Activated T-helper 2 cell treated with anti-CD3 and anti-CD28 coated beads, Interferon-gamma antibody, Interleukin-2, Interleukin-4, amounts not matched to agents 10 μg/mL and 5 μg/mL and 100 μg/mL, durations not matched to agents 14 hours and 24 hours and 36 hours (primary cell): ENCODE measurements at places on chromosomes 16 and 17.

GRCh38 chr17:61203671-61204131 is 195.9 kb upstream of the TBX2 start:
- no peak for DNase-seq

DNA sequence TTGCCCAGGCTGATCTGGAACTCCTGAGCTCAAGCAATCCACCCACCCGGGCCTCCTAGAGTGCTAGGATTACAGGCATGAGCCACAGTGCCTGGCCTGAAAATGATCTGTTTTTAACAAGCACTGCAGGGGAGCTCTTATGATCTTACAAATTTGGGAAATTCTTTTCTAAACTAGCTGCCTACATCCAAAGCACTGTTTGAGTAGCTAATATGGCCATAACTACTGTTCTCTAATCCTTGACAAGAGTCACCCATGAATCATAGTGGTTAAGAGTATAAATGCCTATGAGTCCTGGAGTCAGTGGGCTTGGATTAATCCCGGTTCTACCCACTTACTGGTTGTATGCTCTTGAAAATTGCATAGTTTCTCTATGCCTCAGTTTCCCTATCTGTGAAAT is 1.4 kb upstream of the CPPED1 start:
- DNase-seq: no peak

DNA sequence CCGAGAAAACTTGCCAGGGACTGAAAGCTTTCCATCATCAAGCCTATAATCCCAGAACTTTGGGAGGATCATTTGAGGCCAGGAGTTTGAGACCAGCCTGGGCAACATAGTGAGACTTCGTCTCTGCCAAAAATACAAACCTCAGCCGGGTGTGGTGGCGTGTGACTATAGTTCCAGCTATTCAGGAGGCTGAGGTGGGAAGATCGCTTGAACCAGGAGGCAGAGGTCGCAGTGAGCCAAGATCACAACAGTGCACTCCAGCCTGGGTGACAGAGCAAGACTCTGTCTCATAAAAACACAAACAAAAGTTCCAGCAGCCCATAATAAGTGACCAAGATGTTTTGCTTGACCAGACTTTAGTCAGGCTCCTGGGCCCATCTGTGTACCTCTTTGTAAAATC is 1.9 kb downstream of the MEAK7 start:
- no peak for DNase-seq

- no peak for DNase-seq
These were observed 79.1 kb downstream of the GPR139 start for GRCh38 chr16:19994466-19995170.
